Endothelial cell (in vitro differentiated cells): ENCODE measurements at places on chromosomes 5 and 9. TPM values are rescaled to one million over a fixed set of nuclear protein-coding genes. Genes with fewer than 3 reads are reported as not detected.
A peak's percentile ranks its signal among the peaks of the same experiment; 100 is the strongest.

GRCh38 chr5:136674178-136674577 is 308.8 kb upstream of the TRPC7 start:
- DNase-seq, result no peak

GRCh38 chr5:142426129-142427014 is 101.6 kb upstream of the SPRY4 start:
- DNase-seq, result peak; percentile 23

DNA sequence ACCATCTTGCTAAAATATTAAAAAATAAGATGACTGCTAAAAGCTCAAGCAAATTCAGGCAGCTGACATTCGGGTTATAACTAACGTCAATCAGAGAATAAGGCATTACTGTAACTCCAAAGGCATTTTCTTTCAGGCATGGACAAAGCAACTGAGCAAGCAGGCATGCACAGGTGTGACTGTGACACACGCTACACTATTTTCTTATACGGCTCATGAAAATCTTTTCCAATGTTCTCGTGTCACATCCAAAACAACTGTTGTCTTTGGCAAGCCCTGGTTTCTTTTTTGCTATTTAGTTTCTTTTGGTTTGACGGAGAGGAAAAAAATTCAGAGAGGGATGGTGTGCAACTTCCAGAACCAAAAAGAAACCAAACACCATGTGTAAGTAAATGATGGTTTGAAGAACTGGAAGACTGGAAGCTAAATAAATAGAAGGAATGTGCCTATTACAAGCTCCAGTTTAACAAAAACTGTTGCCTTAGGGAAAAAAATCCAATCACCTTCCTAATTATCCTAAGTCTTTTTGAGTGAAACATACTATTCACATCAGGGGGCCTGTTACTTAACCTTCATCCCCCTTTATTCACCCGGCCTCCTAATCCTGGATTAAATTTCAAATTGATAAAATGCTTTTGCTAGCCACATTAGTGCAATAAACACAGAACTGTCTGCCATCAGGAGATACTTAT is 277.6 kb downstream of the PSAT1 start:
- no peak for DNase-seq

The OR2S2 gene
- total RNA-seq, result not detected

- DNase-seq, result no peak
These were observed 15.8 kb downstream of the MINAR2 start for GRCh38 chr5:129763651-129764050.

The SPINK6 gene
- not detected for total RNA-seq

GRCh38 chr9:8095672-8096086 is 296.1 kb upstream of the DMAC1 start:
- DNase-seq, result no peak

DNA sequence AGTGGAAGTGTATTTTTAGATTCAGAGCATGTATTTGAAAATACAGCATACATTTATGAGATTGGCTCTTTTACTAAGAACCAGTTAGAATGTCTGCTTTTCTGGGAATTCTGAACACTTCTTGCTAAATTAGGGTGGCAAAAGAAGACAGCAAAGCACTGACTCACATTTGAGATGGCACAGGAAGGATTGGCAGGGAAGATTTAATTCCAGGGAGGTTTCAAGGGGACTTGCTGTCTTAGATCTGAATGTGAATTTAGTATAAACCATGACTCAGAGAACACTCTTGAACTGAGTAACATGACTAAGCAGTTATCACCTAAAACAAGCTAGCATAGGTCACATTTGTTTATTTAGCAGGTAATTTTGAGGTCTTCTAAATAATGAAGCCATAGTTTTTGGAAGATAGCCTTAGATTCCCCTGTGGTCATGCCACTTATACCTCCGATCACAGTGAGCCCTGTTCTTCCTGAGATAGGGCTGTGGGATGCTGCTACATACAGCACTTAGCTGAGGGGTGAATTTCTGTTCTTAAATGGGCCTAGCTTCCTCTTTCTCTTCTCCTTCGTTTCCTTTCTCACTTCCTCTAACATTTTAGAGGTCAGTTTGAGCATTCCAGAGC is 173.8 kb downstream of the PCSK1 start:
- DNase-seq, result no peak

DNA sequence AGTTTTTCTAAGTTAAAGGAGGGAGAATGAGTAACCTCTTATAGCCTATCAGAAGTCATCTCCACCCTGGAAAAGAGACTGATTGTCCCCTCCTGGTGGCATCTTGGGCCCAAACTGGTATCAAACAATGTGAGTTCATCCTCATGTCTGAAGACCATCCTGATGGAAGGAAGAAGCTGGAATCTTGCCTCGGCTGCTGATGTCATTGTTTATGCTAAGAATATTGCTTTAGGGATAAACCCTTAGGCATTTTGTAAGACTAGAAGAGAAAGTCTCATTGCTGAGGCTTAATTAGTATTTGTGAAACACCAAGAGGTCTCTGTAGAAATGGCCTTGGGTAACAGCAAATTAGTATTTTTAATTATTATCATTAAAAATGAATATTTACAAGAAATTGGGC is 65.7 kb upstream of the KCNN2 start:
- no peak for DNase-seq

The AK8 gene
- total RNA-seq, result 2.0 TPM

DNA sequence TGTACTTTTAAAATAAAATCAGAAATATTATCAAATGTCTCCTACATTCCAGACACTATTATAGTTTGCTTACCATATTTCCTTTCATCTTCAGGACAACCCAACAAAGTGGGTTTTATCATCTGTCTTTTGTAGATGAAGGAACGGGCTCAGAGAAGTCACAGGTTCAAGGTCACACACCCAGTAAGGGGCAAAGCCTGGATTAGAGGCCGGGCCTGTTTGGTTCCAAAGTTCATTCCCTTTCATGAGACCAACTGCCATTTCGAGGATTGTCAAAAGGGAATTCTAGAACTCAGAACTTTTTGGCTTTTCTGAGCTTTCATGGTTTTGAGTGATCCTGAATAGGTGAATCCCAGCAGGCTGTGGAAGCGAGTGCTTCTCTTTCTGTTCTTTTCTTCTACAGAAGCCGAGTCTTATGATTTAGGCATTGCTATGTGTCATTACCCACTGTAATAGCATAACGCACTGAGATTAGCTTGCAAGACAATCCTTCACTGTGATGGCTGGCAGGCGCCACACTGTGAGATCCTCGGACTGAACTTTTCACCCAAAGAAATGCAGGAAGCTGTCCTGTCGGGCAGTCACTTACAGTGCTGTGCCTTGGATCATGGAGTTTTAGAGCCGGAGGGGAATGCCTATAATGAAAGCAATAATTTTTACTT is 43.8 kb upstream of the ANKH start:
- no peak for DNase-seq

GRCh38 chr5:114988096-114988495 is 181.6 kb downstream of the TRIM36 start:
- no peak for DNase-seq

DNA sequence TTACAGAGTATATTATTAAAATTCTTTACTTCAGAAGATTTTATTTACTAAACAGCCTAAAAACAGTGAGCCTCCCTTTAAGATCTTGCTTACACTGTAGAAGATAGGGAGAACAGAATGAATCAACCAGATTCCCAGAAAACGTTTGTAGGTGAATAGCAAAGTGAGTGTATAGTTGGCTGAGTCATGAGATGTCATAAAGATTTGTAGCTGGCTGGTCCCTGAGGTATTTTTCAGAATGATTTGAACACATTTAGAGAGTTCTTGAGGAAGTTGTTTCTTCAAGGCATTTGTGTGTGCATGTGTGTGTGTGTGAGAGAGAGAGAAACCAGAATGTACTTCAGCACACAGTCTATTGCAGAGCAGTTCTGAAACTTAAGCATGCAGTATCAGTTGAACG is 159.4 kb upstream of the PRR16 start:
- DNase-seq, result no peak

DNA sequence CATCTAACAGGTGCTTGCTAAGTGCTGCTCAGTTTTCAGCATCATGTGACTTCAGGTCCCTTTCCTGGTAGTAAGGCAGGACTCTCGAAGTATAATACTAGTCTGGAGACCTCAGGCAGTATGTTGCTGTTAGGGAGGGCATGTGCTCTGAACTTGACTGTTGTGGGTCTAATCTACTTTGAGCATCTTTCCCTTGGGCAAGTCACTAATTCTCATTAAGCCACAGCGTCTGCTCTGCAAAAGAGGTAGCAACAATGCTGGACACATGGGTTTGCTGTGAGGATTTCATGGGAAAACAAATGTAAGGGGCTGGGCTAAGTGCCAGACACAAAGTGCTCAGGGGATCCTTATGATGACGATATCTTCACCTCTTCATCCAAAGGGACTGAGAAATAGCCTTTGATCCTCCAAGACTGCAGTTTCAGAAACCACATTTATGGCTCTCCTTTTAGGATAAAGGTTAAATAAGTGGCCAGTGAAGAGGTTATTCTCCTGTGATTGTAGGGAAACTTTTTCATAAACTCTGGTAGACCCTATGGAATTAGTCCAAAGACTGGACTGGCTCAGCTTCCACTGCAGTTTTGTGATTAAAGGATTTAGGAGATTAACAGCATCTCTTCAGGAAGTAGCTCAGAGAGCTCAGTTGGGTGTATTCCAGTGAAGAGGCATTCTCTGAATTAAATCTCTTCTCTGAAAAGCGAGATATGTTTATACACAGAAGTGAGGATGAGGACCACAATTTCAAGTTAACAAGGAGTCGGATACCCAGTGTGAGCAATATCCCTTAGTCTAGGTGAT is 216.6 kb downstream of the SGCD start:
- DNase-seq, result no peak

DNA sequence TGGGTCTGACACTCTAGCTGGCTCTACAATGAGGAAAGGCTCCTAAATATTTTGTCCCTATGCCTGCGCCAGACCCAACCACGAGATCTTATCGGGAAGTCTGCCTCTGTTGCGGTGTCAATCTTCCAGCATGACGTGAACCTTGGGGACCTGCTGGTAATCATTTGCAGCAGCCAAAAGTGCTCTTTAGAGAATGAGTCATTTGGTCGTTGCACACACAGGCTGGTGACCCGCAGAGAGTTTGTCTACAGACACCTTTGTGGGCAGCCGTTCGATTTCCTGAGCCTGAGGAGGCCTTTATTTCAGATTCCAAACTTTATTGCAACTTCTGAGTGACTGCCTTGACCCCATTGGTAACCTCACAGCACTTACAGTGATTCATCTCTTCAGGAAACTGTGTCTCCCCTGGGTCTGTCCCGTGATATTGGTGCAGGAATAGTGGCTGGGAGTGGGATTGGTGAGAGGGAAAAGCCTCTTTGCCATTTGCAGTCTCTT is 326.1 kb downstream of the NSG2 start:
- no peak for DNase-seq

The GCNT4 gene
- 0.54 TPM for total RNA-seq

DNA sequence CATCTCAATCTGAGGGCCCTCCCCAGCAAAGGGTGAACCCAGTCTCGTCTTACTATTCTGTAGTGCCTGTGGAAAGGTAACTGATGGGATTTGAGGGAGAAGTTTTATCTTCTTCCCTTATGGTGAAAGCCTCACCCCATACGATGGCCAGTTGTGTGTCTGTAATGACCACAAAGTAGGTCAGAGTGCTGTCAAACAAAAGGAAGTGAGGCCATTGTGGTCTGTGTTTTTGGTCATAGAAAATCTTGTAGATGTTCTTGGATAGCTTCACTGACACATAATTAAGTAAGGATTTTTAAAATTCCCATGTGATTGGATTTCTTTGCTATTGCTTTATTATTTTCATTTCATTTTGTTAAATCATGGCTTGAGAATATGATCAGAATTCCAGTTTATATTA is 505.1 kb upstream of the KLF4 start:
- no peak for DNase-seq

DNA sequence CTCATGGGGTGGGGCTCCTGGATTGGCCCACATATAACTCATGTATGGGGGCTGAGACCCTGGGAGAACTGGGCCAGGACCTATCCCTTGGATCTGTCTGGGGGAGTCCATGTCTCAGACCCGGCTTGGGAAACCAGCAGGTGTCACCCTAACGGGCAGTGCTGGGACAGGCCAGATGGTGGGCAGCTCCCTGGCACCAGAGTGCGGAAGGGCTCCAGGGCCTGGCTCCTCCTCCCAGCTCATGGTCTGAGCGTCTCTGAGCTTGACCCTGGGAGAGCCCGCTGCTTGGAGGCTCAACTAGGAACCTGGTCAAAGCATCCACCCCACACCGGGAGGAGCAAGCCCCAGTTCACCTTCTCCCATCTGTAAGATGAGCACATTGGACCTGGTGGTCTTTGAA is 15.5 kb upstream of the NCS1 start:
- DNase-seq, result no peak

GRCh38 chr9:117551171-117551570 is 136.3 kb upstream of the ASTN2 start:
- no peak for DNase-seq

- DNase-seq, result no peak
These were observed 116.7 kb downstream of the NR6A1 start for GRCh38 chr9:124654431-124654830.

- no peak for DNase-seq
These were observed 23.7 kb downstream of the ACTL7A start for GRCh38 chr9:108885643-108886348.

DNA sequence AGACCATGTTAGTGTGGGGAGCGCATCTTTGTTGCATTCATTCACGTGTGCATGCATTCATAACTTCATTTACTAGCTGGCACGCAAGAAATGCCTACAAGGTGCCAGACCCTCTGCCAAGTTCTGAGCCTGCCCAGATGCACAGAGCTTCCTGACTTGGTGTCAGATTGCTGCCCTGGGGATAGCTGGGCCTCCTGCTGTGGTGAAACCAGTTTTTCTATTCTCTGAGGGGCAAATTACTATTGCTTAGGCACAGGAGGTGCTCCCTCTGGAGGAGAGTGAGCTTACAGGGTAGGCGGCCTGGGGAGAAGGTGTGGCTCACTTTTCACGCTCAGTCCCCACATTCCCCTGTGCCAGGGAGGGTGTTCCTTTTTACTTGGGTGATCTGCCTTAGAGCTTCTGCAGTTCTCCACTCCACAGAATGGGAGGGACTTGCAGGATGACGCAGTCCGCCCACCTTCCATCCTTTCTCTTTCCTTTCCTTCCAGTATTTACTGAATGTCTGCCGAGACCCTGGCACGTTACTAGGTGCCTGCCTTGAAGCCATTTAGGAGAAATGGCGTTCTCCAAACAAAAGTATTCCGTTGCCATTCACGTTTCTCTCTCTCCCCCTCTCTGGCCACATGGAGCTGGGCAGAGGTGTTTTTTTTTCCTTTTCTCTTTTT is 27.9 kb upstream of the CTNNA1 start:
- peak; percentile 15 for DNase-seq

The PCDHA4 gene
- 9.9 TPM for total RNA-seq

- no peak for DNase-seq
These were observed 19.3 kb upstream of the GZMK start for GRCh38 chr5:55004729-55005128.

- DNase-seq, result no peak
These were observed 10.0 kb upstream of the CRB2 start for GRCh38 chr9:123346026-123346425.

DNA sequence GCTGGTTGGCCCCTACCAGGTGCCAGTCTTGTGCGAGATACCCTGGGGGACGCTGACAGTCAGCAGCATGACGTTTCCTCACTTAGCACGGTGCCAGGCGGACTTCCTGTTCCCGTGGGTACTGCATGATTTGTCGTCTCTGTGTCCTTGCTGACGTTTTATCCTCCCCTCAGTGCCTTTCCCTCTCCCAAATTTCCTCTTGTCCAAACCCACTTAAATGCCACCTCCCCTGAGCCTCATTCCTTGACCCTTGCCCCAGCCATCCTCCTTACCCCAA is 60.6 kb upstream of the SAP30L start:
- DNase-seq, result no peak

GRCh38 chr5:136891175-136891972 is 526.0 kb upstream of the TRPC7 start:
- DNase-seq, result no peak

The PCDHA5 gene
- total RNA-seq, result 2.7 TPM
